Heart left ventricle (tissue), 16 donors: ENCODE measurements at places on chromosomes 6 and 20. TPM values are rescaled to one million over a fixed set of nuclear protein-coding genes. Genes with fewer than 3 reads are reported as not detected.

Gene DDR1
- 32.0 TPM for total RNA-seq

Gene SAMD5
- 0.58 TPM for total RNA-seq

Gene HLA-DRB5
- total RNA-seq = 56.3 TPM

Gene NHLRC1
- total RNA-seq = 2.6 TPM

Gene SGK2
- 0.60 TPM for total RNA-seq

Gene C20orf202
- 0.47 TPM for total RNA-seq

Gene GRIK2
- 2.4 TPM for total RNA-seq
